ENCODE measurements at places on chromosomes 7 and 10.

DNA sequence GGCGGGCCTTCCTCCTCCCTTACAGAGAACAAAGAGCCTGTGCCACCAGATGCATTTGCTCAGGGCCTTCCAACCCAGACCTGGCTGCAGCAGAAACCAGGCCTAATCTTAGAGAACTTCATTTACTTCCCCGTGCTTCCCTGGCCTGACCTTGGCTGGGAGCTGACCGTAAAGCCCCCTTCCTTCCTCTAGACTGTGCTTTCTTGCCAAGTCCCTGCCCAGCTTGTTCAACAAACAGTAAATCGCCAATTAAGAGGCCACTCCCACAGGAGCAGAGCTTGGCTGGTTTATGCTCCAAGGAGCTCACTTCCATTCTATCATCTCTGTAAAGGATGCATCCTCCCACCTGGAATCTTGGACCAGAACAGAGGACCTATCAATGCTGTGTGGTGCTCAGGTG lies 110.9 kb downstream of the COL13A1 start:
- no peak for DNase-seq

- DNase-seq = no peak
These were observed 195.8 kb upstream of the NPVF start for GRCh38 chr7:25424113-25424512.

GRCh38 chr7:47375121-47375938 lies 206.6 kb downstream of the TNS3 start:
- DNase-seq = no peak

- DNase-seq = no peak
These were observed 2.6 kb downstream of the ST7 start for GRCh38 chr7:116955801-116956476.

GRCh38 chr10:3062502-3063186 lies 4.7 kb upstream of the PFKP start:
- no peak for DNase-seq

- DNase-seq = no peak
These were observed 60.2 kb downstream of the SGCE start for GRCh38 chr7:94595717-94596116.

GRCh38 chr7:113550966-113551365 lies 367.8 kb downstream of the PPP1R3A start:
- no peak for DNase-seq

DNA sequence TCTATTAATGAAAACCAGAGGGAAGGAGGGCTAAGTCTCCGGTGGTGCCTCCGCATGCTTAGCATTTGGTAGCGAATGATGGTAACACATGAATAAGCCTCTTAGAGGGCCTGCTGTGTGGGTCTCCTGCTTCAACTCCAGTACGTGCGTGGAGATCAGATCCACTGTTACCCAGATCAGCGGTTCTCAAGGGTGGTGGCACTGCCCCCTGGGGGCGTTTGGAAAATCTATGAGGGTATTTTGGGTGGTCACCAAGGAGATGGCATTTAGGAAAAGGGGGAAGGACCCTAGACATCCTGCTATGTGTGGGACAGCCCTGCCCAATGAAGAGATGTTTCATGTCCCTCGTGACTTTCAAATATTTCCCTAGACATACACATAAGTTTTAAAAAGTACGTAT lies 57.1 kb upstream of the TM9SF3 start:
- no peak for DNase-seq

GRCh38 chr10:11573497-11573896 lies 38.0 kb downstream of the USP6NL start:
- DNase-seq = no peak

GRCh38 chr7:38592737-38593288 lies 38.4 kb downstream of the AMPH start:
- no peak for DNase-seq

- no peak for DNase-seq
These were observed 80.2 kb upstream of the GTF2IRD1 start for GRCh38 chr7:74373536-74373935.

GRCh38 chr10:44993922-44994751 lies 6.6 kb upstream of the ZNF22 start:
- no peak for DNase-seq

GRCh38 chr10:112288486-112288885 lies 5.3 kb downstream of the TECTB start:
- DNase-seq = no peak

- DNase-seq = no peak
These were observed 36.2 kb upstream of the HECW1 start for GRCh38 chr7:43076189-43076605.

GRCh38 chr7:47192978-47193377 lies 388.9 kb downstream of the TNS3 start:
- DNase-seq = no peak

- no peak for DNase-seq
These were observed 165.4 kb downstream of the ACTR3B start for GRCh38 chr7:152924826-152925411.

DNA sequence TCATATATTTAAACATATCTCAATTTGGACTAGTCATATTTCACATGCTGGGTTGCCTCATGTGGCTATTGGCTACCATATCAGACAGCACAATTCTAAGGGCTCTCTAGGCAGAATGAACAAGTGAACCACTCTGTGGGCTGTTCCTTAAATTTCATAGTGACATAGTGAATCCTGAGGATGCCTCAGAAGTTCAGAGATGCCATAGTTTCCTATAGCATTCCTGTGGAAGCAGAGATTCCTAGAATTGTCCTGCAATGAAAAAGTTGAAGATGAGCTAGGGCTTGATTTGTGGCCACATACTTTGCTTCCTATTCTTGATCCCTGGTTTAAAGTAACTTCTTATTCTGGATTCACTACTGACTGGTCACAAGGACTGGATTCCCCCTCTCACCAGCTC lies 35.6 kb downstream of the MKX start:
- no peak for DNase-seq

DNA sequence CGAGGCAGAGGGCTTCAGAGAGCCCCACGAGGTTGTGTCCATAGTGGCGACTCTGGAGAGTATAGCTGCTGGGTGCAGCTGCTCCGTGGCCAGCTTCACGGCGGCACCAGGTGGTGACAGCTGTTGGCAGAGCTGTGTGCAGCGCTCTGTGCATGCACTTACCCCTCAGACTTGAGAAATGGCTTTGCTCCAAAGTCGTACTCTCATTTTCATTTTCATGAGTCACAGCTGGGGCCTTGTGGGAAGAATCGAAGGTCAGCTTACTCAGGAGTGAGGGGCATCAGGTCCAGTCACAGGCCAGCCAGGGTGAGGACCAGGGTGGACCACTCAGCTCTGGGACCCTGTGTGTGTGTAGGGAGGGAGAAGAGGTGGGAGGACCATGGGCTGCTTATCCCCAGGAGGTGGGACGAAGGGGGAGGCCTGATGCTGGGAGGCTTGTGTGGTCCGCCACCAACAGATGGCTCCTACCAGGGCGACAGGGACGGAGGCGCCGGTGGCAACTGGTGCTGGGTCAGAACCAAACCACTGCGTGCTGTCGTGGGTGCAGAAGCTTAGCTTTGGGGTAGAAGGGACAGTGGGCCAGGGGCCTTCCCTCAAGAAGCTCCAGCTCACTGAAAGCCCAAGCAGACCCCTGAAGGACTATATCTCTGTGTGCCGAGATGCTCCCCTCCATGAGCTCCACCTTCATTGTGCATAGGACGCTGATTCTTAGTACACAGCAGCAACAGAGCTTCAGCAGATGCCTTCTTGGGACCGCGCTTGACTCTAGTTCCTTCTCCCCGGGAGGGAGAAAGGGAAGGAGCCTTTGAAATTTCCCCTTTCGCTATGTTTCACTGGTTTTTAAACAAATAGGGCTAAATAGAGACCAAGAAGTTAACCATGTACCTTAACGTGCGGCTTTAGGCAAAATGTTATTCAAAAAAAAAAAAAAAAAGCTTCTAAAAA lies 225.0 kb downstream of the CELF2 start:
- DNase-seq = no peak

GRCh38 chr7:30612658-30613265 lies 18.1 kb downstream of the GARS1 start:
- no peak for DNase-seq

DNA sequence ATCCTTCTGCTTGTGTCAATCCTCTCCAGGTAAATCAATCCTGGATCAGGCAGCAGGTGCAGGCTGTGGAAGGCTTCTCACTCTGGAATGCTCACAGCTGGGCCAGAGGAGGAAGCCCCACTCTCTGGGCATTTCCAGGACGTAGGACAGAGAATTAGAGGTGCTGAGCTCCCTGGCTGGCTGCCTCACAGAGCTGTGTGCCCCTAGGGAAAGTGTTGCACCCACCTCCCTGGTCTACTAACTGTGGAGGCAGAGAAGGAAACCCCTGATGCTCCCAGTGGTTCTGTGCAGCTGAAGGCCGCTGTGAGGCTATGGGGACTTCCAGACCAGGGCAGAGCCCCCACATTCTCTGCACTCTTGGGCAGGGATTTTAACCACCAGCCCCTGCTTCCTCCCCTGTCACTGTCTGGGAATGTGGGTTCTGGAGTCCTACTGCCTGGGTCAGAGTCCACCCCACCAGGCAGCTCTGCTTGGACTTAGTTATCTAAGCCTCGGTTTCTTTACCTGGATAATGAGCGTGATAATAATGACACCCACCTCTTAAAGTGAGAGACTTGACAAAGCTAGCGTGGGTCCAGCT lies 73.5 kb upstream of the EEPD1 start:
- no peak for DNase-seq

DNA sequence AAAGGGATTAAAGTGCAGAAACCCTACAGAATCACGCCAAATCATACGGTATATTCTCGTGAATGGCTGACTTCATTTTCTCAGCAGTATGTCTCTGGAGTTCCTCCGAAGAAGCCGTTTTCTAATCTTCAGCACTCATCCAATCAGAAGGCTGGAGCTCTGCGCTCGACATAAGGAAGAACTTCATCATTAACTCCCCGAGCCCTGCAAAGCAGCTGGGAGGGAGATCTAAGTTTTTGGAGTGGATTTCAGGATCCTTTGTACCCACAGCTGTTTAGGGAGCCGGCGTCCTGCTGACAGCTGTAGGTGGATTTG lies 40.7 kb upstream of the SDK1 start:
- DNase-seq = no peak

- no peak for DNase-seq
These were observed 4.1 kb downstream of the EPDR1 start for GRCh38 chr7:37924491-37925041.

- DNase-seq = no peak
These were observed 120.2 kb upstream of the SP8 start for GRCh38 chr7:20906801-20907453.

GRCh38 chr10:7457478-7458316 lies 46.9 kb upstream of the SFMBT2 start:
- DNase-seq = no peak

GRCh38 chr7:131657881-131658280 lies 101.5 kb upstream of the PODXL start:
- no peak for DNase-seq

GRCh38 chr10:117927332-117927731 lies 119.4 kb downstream of the RAB11FIP2 start:
- no peak for DNase-seq

GRCh38 chr10:28509286-28509685 lies 23.6 kb upstream of the WAC start:
- DNase-seq = no peak

DNA sequence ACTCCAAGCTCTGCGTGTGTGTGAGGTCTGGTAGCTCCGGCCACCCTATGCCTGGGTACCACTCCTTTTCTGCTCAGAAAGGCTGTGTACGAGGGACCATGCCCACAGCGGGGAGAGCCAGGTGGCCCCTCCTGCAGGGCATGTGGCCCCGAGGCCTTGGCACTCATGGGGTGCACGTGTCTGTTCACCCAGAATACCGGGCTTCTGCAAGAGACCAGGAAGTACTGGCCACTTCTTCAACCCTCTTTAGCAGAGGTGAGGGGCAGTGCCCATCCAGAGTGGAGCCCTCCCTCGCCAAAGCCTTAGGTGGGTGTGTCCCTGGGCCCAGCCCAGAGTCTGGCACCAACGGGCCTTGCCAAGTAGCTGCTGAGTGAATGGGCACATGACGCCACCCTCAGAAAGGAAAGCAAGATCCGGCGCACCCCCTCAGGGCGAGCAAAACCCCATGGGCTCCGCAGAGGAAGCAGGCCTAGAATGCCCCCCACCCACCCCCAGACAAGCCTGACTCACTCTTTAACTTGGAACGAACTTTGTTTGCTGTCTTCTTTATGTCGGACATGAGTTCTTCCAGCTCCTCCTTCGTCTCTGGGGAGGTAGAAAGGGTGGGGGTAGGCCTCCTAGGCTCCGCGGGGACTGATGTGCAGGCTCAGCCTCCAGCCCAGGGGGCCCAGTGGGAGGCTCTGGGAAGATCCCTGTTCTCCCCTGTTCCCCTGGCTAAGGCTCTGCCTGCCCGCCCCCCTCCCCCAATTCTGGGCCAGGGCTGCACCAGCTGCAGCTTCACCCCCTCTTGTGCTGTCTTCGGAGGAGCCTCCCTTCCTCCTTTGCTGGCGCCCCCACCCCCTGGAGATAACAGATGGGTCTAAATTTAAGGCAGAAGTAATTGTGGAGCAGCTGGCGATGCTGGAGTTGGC lies 14.6 kb downstream of the STX1A start:
- DNase-seq = no peak

DNA sequence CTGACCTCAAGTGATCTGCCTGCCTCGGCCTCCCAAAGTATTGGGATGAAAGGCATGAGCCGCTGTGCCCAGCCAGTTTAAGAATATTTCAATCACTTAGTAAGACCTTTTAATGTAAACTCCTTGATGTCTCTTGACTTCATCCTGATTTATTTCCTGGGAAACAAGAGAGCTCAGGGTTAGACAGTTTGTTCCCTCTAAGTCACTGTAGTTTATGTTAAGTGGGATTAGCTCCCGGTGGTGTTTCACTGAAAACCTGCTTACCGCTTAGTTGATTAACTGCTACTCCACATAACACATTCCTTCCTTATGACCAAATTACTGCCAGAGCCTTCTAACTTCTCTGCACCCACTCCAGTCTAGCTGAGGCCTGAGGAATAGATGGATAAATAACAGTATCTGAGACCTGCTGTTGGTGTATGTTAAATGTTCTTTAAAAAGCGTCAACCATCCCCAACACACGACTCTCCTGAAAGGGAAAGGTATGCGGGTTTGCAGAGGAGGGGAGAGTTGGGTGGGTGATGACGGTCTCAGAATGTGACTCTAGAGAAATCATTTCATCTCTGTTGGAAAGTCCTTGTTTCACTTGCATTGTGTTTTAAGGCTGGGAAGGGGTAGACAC lies 48.7 kb downstream of the CREB3L2 start:
- no peak for DNase-seq

- no peak for DNase-seq
These were observed 76.2 kb downstream of the VIPR2 start for GRCh38 chr7:159068488-159068811.

DNA sequence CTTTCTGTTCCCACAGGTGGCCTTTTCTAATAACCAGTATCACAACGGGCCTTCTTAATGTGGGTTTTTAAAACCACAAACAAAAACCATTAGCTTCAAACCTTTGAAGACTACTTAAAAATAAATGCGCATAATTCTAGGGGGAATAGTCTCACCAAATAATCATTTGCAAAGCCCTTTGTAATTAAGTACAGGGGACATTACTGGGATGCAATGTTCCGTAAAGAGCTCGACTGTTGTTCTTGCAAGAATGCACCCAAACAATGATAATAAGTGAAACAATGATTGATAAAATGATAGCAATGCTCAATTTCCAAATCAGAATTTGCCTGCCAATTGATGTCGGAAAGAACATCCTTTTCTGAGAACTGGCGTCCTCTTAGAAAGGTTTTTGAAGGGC lies 589.1 kb upstream of the ADARB2 start:
- no peak for DNase-seq
